AG04450 (cell line): ENCODE measurements at places on chromosomes 12 and 14.

DNA sequence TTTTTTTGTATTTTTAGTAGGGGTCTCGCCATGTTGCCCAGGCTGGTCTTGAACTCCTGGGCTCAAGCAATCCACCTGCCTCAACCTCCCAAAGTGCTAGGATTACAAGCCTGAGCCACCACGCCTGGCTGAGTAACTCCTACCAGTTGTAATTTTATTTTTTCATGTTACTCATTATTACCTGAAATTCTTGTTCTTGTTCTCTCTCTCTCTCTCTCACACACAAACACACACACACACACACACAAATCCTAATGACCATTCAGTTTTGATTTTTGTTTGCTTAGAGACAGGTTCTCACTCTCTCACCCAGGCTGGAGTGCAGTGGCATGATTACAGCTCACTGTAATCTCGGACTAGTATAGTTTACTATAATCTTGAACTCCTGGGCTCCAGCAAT is 30.2 kb downstream of the DNAL1 start:
- DNase-seq, result no peak

GRCh38 chr14:57533214-57533613 is 39.6 kb upstream of the CCDC198 start:
- DNase-seq, result no peak

- DNase-seq, result peak; percentile 13
Observed at GRCh38 chr12:88206601-88207000, 64.5 kb downstream of the TMTC3 start.

DNA sequence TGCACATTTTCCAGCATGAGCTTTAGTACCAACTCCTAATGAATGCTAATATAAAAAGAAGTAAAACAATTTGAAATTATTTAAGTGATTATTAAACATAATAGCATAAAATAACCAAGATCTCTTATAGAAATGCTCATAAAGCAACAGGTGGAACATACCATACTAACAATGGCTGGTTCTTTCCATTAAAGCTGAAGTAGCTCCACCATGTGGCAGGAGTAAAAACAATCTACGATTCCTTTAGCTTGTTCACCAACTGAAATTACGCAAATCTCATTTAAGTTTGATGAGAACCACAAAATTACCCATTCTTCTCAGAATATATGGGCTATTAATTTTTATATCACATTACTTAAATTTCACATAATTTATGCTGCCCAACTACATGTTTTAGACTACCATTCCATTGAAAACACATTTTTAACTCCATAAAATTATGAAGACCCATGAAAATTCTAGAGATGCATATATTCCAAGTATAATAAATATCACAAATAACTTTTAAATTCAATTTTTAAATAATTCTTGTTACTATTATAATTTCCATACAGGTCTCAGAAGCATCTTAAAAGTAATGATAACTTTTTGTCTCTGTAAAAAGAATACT is 213.6 kb downstream of the DAD1 start:
- peak; percentile 39 for DNase-seq

GRCh38 chr12:77548797-77549196 is 281.9 kb upstream of the NAV3 start:
- no peak for DNase-seq

GRCh38 chr12:6301721-6302120 is 8.8 kb upstream of the PLEKHG6 start:
- no peak for DNase-seq

- DNase-seq, result no peak
Observed at GRCh38 chr12:9786726-9787717, 26.3 kb upstream of the CD69 start.

- DNase-seq, result no peak
Observed at GRCh38 chr14:97116546-97116945, 319.4 kb downstream of the VRK1 start.

DNA sequence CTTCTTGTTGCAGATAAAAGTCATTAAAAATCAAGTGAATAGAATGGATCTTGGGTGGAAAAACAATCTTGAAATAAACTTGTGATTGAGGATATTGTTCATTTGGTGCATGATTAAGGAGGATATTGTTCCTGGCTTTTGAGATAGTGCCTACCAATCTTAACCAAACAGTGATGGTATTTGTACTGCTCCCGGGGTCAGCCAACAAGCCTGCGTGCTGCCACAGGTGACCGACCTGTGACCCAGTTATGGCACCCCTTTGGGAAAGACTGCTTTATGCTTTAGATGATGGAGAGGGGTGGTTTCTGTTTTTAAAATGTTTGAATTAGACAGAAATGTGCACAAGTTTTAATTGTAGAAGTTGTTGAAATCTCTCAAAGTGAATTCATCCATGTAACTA is 41.6 kb downstream of the SUDS3 start:
- no peak for DNase-seq

- peak; percentile 32 for DNase-seq
Observed at GRCh38 chr14:62655166-62655565, 390.1 kb downstream of the KCNH5 start.

DNA sequence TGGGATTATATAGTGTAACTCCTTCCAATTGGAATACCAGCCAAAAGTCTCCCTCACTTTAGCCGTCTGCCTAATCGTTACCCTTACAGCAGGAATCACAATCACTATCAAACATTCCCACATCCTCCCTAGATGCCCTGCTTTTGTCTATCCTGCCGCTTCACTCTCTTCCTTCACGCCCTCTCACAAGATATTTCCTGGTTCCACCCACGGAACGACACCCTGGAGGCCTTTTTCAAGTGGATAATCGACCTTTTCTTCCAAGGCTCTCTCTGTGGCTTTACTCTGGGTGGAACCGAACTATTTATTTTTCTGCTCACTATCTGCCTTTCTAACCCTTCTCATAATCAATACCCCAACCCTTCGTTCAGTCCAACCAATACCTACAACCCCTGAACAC is 58.9 kb downstream of the MOK start:
- DNase-seq, result no peak

DNA sequence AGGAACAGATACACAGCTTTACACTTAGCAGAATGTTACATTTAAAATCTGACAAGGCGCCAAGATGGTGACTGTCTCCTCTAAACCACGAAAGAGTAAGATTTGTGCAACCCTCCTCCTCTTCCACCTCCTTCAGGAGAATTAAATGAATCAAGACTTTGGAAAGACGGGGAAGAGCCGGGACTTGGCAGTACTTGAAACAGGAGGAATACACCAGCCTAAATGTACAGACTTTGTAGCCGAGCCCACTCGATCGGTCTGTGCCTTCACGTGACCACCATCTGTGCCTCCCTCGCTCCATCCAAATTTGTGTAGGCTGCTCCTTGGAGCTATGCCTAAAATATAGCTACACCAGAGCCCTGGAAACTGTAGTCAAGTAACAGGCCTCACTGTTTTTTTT is 38.3 kb downstream of the SSPN start:
- peak; percentile 15 for DNase-seq

DNA sequence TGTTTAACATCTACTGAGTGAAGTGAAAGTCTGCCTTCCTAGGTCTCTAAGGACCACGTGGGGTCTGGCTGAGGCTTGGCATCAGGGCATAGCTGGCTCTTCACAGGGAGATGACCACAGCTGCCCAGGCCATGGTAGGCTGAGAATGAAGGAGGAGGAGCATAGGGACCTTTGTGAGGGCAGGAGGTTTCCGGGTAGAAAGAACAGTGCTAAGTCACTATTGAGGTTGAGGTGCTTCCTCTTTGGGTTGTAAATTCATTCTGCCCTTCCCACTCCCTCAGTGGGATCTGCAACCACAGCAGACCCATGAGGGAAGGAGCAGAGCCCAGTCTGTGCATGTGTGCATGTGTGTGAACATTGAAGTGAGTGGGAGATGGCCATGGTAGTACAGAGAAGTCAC is 909.6 kb downstream of the VRK1 start:
- no peak for DNase-seq

DNA sequence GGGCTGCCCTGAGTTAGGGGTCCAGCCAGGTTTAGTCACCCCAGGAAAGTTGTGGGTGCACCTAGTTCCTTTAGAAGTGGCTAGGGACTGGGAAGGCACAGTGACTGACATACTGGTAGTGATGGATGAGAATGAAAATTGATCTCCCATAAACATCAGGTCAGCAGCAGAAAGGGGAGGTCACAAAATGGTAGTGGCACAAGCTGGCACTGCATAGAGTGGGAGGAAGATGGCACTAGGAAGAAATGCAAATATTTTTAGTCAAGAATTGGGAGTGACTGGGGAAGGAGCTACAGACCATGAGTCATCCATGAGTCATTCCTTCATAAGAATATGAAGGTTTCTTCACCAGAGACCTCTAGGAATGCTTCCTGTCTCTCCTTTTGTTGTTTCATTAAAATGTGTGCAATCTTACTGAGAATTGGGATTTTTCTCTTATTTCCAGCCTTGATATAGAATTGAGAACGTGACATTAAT is 198.3 kb upstream of the AMIGO2 start:
- peak; percentile 61 for DNase-seq

DNA sequence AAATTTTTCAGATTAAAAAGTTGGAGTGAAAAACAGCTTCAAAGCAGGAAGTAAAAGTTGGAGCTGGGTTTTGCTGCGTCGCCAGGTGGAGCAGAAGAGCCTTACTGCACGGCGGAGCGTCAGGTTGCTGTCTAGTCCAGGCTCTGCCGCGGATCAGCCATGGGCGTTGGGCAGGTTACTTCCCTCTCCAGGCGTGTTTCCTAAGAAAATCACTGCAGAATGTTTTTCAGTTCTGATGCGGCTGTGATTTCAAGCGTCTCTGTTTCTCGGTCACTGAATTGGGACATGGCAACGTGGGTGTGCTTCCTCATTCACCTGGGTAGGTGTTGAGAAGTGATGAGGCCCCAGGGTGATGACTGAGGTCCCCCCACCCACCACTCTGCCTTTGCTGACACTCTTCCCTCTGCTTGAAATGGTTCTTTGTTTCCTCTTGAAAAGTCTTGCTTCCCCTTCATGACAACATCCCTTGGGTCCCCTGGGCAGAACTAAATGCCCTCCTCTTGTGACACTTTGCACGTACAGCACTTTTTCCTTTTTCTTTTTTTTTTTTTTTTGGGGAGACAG is 7.6 kb downstream of the EVL start:
- DNase-seq, result no peak

DNA sequence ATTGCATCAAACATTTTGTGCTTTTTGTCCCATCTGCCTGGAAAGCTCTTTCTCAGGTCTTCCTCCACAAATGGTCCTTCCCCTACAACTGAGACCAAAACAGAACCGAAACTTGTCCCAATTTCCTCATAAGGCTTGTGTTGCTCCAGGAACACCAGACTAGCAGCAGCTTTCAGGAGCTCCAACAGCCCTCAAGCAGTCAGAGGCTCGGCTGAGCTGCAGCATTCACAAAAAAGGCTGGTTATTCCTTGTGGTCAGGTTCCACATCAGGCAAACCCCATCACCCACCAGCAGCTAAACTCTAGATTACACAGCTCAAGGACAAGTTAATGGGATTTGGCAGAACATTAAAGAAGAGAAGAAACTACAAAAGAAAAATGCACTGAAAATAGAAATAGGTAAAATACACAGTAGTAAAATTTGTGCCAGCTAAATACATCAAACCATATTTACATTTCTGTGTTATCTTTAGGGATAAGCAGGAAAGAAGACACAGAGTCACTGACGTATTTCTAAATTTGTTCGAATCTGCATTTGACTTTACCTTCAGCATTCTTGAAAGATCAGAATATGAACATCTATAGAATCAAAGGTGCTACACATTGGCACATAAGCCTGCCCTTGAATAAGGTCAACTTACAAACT is 141.2 kb downstream of the STXBP6 start:
- no peak for DNase-seq

DNA sequence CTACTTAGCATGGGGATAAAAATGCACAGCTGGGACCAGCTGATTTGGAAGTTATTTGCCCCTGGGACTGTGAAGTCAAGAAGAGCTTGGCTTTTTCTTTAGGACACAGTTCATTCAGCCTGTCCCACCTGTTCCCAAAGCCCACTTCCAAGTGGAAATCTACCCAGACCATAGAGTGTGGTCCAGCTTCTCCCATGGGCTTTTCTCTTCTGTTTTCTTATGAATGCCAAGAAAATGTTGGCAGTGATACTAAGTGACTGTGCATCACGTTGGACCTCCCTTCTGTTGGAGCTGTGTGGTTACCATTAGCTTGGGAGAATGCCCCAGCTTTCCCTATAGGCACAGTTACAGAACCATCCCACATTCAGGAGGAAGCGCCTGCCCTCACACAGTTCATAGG is 89.4 kb downstream of the NT5DC3 start:
- no peak for DNase-seq

DNA sequence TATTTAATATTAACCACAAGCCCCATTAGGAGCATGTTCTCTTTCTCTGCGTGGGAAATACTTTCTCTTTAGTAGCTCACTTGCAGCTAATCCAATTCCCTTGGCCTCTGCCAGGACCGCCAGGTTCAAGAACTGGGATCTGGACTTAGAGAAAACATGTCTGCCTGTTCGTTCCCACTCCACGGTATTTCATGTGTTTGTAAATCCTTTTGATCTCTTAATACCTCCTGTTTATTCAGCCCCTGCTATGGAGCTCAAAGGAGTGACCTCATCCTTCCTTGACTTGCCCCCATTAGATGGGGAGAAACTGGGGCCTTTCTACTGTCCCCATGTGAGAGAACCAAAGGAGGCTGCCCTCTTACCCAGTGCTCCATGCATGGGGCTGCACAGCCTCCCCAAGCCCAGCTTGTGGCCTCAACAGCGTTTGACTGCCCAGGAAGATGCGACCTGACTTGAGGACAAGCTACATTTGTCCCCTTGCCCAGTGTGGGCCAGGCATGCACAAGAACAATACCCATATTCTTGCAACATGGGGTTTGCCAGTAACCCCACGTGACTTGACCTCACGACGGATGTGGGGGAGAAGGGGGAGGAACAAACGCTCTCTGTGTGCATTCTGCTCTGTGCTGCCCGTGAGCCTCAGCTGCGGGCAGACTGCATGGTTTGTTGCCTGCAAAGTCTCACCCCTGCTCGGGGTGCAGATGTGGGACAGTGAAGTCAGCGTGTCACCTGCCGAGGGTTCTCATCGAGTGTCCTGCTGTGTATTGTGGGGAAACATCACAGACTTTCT is 30.3 kb downstream of the CD9 start:
- no peak for DNase-seq

DNA sequence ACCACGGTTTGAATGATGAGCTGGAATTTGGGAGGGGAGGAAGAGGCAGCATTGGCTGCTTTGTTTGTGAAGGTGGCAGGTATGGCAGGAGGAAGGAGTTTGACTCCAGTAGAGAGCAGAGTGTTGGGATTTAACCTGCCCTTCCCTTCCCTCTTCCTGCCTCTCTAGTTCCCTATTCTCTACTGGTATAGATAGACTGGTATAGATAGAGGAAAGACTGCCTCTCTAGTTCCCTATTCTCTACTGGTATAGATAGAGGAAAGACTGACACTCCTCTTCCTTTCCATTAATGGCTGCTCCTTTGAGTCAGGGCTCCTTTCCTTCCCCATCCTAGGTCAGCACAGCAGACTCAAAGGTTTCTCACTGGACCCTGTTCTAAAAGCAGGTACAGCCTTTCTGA is 8.4 kb upstream of the SYCP3 start:
- no peak for DNase-seq

- no peak for DNase-seq
Observed at GRCh38 chr12:112980491-112981158, 2.3 kb downstream of the OAS2 start.

DNA sequence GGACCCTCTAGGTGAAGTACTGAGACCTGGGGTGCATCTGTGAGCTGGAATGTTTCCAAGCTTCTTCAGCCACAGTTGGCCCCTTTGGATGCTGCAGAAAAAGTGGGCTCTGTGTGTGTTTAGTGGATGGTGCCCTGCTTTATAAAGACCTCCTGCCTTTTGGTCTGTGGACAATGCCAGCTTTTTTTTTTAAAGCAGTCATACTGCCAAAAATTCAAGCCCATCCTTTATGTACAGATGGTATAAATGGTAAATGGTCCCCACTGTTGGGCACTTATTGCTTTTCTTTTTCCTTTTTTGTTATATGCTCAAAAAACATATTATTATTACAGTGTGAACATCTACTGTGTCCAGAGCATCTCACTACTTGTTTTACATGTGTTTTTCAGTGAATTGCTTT is 81.1 kb downstream of the SMOC1 start:
- no peak for DNase-seq
